Stimulated activated CD4-positive, alpha-beta T cell treated with anti-CD3 and anti-CD28 coated beads, TNF-alpha, amount 100 ng/mL, for 24 hours (primary cell): ENCODE measurements at places on chromosomes 13 and 19.

- DNase-seq = no peak
Observed at GRCh38 chr13:20389696-20390525, 135.7 kb downstream of the CRYL1 start.

GRCh38 chr13:42602906-42603305 is 29.0 kb downstream of the TNFSF11 start:
- DNase-seq = no peak

GRCh38 chr13:25214491-25215252 is 42.6 kb upstream of the AMER2 start:
- no peak for DNase-seq

DNA sequence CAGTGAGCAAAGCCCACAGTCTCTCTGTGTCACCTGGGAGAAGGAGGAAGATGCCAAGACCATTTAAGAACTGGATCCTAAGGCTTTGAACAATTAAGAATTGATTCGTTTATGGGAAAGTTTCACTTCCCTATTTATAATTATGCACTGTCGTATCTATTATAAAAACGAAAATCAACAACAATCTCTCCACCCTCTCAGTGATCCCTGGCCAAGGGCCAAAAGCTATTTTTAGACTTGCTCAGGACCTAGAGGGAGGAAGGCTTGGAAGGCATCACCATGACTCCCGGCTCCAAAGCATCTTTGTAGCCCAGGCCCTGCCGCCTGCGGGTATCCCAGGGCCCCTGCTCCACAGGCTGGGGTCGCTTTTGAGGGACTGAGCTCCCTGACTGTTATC is 1.3 kb downstream of the RHPN2 start:
- DNase-seq = no peak

DNA sequence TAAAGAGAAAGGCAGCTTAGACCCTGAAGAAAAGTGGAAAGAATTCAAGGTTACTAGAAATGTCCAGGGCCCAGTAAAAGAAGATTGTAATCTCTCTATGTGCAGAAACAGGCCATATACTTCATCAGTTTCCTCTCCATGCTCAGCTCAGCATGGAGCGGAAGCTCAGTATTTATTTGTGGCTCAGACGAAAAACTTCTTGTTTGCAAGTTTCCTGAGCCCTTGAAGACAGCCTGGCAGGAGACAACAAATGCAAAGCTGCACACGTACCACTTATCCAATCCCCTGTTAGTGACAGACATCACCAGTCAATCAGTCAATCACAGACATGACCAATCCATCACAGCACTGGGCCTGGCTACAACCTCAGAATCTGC is 8.1 kb upstream of the KLF2 start:
- DNase-seq = no peak

- no peak for DNase-seq
Observed at GRCh38 chr13:51620165-51620983, 36.1 kb downstream of the WDFY2 start.

DNA sequence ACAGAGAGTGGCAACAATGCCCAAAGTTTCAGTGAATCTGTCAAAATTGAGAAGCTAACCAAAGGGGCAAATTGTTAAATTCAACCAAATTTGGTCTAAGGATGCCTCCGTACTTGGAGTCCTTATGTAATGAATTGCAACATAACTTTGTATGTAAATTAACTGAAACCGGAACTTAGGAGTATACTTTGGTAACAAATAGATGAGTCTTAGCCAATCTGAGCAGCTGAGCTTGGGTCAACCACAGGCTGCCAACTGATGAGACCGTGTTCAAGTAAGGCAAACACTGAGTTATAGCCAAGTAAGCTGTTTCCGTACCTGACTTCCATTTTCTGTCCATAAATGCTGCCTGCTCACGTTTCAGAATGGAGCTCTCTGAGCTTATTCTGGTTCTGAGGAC is 5.3 kb downstream of the VWA8 start:
- no peak for DNase-seq

GRCh38 chr19:42363614-42364346 is 26.3 kb downstream of the CNFN start:
- no peak for DNase-seq

DNA sequence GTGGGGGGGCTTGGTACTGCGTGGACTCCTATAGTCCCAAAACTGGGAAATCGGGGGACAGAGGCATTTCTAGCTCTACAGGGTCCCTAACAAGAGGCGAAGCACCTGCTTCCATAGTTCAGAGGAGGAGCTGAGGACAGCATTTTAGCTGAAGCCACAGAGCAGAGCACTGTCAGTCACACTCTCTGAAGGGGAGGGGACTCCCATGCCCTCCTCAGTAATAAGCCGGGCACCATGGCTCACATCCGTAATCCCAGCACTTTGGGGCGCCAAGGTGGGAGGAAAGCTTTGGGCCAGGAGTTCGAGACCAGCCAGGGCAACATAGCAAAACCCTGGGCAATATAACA is 3.8 kb downstream of the NPAS1 start:
- no peak for DNase-seq

- DNase-seq = no peak
Observed at GRCh38 chr13:21066946-21067345, 5.6 kb upstream of the LATS2 start.

DNA sequence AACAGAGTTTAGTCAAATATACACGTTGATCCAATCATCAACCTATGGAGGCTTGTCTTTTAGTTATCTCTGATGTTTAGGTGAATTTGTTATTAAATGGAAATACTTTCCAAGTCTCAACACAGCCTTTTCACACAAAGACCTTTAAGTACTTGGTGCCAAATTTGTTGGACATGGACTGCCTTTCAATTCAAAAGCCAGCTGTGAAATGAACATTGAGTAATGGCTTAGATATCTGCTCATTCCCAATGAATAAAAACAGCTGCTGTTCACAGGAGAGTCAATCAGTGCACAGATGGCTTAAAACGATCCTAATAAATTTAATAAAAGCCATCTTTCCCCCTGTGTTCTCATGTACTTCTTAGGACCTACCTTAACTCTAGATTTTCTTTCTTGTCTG is 19.9 kb upstream of the DHRS12 start:
- no peak for DNase-seq

DNA sequence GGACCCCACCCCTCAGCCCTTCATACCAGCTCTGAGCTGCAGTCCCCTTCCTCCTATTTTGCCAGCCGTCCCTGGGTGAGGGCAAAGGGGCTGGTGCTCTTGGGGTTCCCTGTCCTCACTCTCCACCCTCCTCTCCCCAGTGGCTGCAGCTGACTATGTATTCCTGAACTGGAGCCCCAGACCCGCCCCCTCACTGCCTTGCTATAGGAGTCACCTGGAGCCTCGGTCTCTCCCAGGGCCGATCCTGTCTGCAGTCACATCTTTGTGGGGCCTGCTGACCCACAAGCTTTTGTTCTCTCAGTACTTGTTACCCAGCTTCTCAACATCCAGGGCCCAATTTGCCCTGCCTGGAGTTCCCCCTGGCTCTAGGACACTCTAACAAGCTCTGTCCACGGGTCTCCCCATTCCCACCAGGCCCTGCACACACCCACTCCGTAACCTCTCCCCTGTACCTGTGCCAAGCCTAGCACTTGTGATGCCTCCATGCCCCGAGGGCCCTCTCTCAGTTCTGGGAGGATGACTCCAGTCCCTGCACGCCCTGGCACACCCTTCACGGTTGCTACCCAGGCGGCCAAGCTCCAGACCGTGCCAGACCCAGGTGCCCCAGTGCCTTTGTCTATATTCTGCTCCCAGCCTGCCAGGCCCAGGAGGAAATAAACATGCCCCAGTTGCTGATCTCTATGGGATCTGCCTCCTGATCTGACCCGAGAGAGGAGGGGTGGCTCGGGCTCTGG is 2.4 kb downstream of the COX7A1 start:
- no peak for DNase-seq

- no peak for DNase-seq
Observed at GRCh38 chr13:50901701-50902100, 7.9 kb upstream of the RNASEH2B start.

- DNase-seq = no peak
Observed at GRCh38 chr19:38433268-38433733, at the start of gene RYR1. Gene RYR1, plus strand, starts transcription at chr19:38433691. Its CDS starts 139 bp downstream, at chr19:38433830.

- DNase-seq = no peak
Observed at GRCh38 chr19:38535212-38535611, 82.5 kb downstream of the MAP4K1 start.

GRCh38 chr19:10718205-10719196 is 622 bp downstream of the DNM2 start:
- DNase-seq = peak; percentile 27

DNA sequence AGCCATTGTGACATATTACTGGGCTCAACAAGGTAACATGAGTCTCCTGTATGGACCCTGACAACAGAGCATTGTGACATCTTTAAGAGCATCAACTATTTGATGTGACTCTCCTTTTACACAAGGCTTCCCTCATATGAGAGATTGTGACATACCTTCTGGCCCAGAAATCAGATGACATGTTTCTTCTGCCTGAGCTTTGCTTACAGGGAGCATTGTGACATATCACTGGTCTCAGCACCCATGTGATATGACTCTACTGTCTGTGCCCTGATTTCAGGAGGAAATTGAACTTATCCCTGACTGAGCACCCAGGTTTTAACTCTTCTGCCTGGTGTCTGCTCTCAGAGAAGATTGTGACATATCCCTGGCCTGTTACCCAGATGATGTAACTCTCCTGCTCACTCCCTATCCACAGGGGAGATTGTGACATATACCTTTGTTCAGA is 15.9 kb upstream of the ZNF681 start:
- DNase-seq = no peak

DNA sequence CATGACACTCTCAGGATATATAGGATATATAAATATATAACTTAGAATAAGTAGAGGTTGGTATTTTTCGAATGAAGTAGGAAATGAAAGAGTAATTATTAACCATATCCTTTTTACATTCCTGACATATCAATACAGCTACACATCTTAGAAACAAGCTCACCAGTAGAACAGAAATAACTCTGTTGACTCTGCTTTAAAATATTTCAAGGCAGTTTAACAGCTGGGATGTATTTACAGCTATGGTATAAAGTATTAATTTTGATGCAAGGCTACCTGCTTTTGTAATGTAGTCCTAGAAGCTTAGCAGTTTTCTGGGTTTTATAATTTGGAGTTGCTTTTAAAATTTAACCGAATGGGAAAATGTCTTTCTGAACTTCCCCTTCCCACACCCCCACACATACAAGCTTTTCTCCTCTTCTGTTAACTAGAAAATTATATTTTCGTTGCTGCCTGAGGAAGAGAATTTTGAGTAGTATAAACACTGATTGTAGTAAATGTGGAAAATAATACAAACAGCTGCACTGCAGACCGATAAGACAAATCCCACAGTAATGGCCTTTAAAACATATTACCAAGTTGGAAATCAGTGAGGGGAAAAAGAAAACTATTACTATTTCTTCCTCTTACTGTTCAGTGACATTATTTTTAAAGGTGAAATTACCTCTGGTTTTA is 147.7 kb downstream of the GGACT start:
- no peak for DNase-seq

DNA sequence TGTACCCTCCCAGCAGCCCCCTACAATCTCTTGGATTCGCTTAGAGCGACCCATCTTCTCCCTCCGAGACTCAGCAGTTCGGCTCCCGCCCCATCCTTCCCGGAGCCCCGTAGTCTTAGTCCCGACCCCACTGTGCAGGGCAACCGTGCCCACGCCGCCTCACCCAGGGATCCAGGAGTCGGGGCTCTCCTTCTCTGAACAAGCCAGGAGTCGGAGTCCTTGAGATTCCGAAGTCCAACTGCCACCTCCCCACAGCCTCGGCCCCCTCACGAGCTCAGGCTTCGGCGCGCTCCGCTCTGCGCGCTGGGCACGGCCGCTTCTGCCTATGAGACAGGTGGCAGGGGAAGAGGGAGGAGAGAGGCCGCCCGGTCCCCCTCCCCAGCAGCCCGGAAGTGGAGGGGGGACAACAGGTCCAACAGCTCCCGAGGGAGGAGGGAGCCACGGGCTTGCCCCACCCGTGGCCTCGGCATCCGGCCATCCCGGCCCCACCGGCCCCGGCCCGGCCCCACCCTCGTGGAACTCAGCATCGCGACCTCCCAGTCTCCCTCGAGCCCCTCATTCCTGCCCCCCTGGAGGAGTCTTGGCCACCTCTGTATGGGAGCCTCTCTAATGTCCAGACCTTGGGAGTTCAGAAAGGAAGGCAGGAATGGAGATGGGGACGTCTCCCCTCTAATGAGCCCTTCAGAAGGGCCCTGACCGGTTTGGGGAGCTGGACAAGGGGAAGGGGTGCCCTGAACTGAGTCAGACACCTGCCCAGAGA is at the start of gene PHLDB3:
Gene PHLDB3 (minus strand): TSS at position 321 of the 760 bp plus-strand sequence. CDS start 628 bp downstream, outside the sequence.
- DNase-seq = no peak

- no peak for DNase-seq
Observed at GRCh38 chr13:51158365-51158764, 47.3 kb upstream of the C13orf42 start.

GRCh38 chr13:62919491-62919890 is 1503.8 kb upstream of the PCDH20 start:
- no peak for DNase-seq

DNA sequence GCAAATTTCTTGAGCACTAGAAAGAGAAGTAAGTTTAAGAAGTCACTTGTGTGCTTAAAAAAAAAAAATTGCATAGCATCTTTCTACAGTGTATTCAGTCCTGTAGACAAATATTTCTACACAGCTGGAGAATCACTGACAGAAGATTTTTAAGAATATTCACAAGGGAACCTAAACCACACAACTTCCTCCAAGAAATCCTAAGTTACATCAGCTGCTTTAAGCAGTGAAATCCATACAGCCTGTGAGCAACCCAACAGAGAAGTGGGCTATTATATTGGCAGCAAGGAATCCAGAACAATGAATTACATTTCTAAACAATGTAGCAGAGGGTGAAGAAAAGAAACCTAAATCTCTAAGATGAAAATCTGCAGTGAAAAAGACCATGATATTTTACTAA is 1.5 kb downstream of the DOCK9 start:
- DNase-seq = no peak

DNA sequence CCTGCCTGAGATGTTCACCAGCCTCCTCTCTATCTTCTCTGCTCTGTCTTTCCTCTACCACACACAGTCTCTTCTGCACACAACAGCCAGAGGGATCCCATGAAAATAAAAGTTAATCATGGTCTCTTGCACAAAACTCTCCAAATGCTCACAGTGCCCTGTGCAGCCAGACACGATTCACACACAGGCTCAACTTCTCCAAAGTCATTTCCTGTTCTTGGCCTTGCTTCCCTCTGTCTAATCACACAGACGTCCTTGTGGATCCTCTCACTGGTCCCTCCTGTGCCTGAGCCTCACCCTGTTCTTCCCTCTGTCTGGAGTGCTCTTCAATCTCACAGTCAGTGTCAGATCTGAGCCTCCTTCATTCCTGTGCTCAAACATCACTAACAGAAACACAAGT is 7.8 kb downstream of the SIGLEC12 start:
- DNase-seq = no peak

- DNase-seq = no peak
Observed at GRCh38 chr13:99689955-99690354, 188.7 kb downstream of the TM9SF2 start.

- DNase-seq = no peak
Observed at GRCh38 chr19:17159466-17160393, 55.4 kb upstream of the USE1 start.

DNA sequence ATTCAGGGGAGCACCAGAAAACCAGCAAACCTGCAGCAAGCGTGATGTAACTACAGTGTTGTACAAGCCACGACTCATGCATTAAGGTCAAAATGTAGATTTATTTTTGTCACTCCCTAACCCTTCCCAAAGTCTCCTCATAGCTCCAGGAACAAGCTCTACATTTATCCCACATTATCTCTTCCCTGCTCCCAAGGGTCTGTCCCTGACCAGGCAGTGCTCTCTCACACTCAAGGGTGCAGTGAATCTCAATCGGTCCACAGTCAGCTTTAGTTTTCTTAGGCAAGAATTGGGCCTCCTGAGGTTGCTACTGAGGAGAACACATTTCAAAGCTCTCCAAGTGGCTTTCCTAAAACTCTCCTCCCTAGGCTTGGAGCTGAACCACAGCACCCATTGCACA is 219.4 kb downstream of the NHLRC3 start:
- DNase-seq = no peak

GRCh38 chr19:29527500-29528328 is 1.9 kb downstream of the VSTM2B start:
- DNase-seq = no peak
